ENCODE measurements at places on chromosomes 1 and 21. TPM values are rescaled to one million over a fixed set of nuclear protein-coding genes. Genes with fewer than 3 reads are reported as not detected.
A peak's percentile ranks its signal among the peaks of the same experiment; 100 is the strongest.

GRCh38 chr1:188872376-188872775 lies 1605.3 kb downstream of the BRINP3 start:
- no peaks in the 10 kb centered on the region for H3K4me1 ChIP-seq
- no peak overlapping the region for H3K4me3 ChIP-seq
- no peak overlapping the region for H3K27ac ChIP-seq
- no peak for DNase-seq
- H3K36me3 ChIP-seq, result no peaks in the 10 kb centered on the region

DNA sequence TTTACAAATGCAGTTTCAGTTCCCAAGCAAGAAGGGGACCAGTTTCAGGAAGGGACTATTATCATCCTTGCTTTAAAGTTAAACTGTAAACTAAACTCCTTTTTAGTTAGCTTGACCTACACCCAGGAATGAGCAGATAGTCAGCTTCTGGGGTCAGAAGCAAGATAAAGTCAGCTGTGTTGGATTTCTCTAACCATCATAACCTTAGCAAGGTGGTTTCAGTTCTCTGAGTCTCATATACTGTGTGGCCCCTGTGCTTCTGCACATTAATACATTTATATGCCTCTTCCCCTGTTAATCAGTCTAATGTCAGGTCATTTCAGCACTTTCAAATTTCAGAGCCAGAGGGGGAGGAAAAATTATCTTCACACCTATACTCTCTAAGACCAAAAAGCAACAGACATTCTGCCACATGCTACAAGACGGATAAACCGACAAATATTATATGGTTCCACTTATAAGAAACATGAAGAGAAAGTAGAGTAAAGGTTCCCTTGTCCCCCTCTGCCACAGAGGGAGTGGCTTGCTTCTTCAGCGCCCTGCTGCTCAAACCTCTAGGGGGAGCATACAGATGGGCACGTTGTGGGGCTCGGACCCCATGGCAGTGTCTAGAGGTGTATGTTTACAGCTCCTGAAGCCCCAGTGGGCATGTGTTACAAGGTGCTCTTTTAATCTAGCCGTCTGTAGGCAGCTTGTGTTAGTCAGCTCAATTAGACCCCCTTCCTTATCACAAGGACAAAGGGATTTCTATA lies 89.1 kb downstream of the SMYD3 start:
- peaks cover 15% of the 10 kb centered on the region for H3K36me3 ChIP-seq
- H3K4me1 ChIP-seq, result peaks cover 9% of the 10 kb centered on the region
- H3K4me3 ChIP-seq, result no peak overlapping the region
- H3K27me3 ChIP-seq, result no peaks in the 10 kb centered on the region

- no peak overlapping the region for H3K27ac ChIP-seq
- no peaks in the 10 kb centered on the region for H3K4me1 ChIP-seq
- H3K4me3 ChIP-seq, result no peak overlapping the region
- no peaks in the 10 kb centered on the region for H3K36me3 ChIP-seq
Measured at GRCh38 chr1:152182944-152183361, 23.9 kb upstream of the RPTN start.

DNA sequence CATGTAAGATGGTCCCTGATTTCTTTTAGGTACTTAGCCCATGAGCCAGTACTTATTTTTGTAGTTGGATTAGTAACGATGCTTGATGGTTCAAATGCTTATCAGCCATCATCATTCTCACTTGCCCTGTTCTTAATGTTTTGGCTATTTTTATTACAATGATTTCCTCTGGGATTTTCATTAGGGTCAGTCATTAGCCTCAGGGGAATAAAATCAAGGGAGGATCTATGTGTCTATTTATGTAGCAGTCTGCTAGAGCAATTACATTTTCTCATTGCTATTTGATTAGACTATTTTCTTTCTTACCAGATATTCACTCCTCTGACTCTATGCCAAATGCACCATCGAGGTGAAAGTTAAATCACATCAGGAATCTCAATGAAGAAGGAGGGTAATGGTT lies 10.9 kb upstream of the CCT8 start:
- no peak overlapping the region for H3K27ac ChIP-seq
- H3K36me3 ChIP-seq, result no peaks in the 10 kb centered on the region
- H3K4me1 ChIP-seq, result peaks cover 14% of the 10 kb centered on the region
- H3K4me3 ChIP-seq, result no peak overlapping the region

DNA sequence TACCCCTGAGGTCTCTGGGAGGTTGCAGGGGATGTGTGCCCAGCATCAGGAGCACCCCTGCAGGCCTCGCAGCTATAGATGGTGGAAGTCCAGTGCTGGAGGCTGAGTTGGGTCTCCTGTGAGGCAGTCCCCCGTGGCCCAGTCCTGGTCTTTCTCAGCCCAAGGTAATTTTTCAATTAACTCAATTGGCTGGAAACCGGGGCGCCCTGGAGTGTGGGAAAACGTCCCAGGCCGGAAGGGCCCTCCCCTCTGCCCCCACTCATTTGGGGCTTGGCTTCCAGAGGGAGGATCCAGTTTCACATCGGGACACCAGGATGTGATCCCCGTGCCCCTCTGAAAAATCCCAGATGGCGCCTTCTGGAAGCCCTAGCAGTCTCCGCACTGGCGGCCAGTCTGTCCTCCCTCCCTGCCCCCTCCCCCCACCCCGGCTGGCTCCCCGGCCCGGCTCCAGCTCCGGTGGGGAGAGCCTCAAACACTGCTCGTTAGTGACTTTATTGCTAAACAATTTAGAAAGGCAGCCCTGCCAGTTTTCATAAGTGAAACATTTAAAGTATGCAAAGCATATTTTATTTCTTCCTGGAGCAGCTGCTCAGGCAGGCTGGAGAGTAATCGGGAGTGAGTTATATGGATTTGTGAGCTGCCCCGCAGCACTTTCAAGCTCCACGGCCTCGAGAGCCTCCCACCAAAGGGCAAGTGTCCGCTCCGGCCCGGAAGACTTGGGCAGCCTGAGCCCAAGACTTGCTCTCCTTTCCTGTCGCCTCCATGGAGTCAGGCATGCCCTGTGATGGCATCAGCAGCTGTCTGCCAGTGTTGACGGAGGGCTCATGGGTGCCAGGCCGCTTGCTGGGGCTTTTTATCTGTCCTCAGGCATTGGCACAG lies 208.2 kb upstream of the TMEM51 start:
- H3K36me3 ChIP-seq, result no peaks in the 10 kb centered on the region
- H3K27me3 ChIP-seq, result no peaks in the 10 kb centered on the region
- no peak for DNase-seq

- peaks cover 7% of the 10 kb centered on the region for H3K4me1 ChIP-seq
- H3K4me3 ChIP-seq, result no peak overlapping the region
- DNase-seq, result peak; percentile 29
Measured at GRCh38 chr1:192579010-192579738, 3.6 kb downstream of the RGS1 start.

DNA sequence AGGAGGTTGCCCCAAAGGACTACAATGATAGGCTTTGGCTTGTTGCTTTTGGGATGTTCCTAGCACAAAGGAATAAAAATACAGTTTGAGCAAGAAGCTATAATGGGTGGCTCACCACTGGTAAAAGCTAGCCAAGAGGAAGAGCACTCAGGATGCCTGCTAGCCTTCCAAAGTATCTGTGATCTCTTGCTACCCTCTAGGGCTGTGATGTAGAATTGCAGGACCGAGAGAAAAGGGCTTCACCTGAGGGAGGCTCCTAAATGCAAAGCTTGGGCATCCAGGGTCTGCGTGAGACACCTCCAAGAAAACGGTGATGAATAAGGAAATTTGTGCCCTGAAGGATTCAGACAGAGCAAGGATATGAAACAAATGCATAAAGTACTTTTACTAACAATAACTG lies 17.7 kb downstream of the IVL start:
- no peaks in the 10 kb centered on the region for H3K36me3 ChIP-seq
- H3K27ac ChIP-seq, result no peak overlapping the region
- no peak overlapping the region for H3K4me3 ChIP-seq
- peaks cover 25% of the 10 kb centered on the region for H3K27me3 ChIP-seq
- no peak for DNase-seq
- no peaks in the 10 kb centered on the region for H3K4me1 ChIP-seq

GRCh38 chr1:199282751-199283305 lies 644.0 kb downstream of the PTPRC start:
- no peaks in the 10 kb centered on the region for H3K27me3 ChIP-seq
- peaks cover 4% of the 10 kb centered on the region for H3K36me3 ChIP-seq
- no peak for DNase-seq

DNA sequence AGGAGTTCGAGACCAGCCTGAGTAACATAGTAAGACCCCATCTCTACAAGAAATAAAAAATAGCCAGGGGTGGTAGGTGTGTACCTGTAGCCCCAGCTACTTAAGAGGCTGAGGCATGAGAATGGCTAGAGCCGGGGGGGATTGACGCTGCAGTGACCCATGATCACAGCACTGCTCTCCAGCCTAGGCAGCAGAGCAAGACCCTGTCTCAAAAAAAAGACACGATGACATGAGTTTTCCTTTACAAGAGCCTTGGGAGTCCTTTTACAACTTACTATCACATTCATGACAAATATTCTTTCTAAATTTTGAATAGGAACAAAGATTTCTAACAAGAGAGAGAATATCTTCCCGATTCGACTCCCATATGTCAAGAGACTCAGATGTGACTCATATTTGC lies 3.3 kb upstream of the BRWD1 start:
- H3K27me3 ChIP-seq, result peaks cover 4% of the 10 kb centered on the region
- peaks cover 69% of the 10 kb centered on the region for H3K4me1 ChIP-seq
- no peaks in the 10 kb centered on the region for H3K36me3 ChIP-seq
- DNase-seq, result no peak
- no peak overlapping the region for H3K27ac ChIP-seq
- H3K4me3 ChIP-seq, result no peak overlapping the region

DNA sequence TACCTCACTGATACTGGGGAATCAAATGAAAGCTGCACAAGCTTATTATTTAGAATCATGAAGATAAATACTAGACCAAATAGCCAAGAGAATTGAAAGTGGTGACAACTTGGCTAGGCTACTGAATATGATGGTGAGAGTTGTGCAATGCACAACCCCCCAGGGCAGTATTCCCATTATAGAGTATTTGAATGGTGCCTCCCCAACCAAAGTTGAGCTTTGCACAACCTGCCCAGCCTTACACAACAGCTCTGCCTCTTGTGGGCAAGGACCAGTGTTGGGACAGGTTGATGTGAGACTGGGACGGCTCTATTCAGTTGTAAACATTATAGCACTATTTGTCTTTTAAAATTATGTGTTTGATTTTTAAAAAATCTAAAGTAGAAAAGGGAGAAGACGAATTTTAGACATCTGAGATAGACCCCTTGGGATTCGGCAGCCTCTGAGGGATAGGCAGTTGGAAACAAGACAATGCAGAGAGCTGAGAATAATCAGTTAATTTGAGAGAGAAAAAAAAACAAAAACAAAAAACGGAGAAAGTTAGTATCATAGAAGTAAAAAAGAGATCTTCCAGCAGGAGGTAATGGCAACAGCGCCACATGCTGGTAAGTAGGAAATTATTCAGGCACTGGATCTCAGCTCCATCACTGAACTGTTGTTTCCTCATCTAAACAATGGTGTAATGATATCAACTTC lies 91.0 kb upstream of the KCNA3 start:
- H3K27ac ChIP-seq, result peak overlapping the region; percentile 62
- peaks cover 5% of the 10 kb centered on the region for H3K4me1 ChIP-seq
- DNase-seq, result peak; percentile 44
- no peak overlapping the region for H3K4me3 ChIP-seq
- H3K27me3 ChIP-seq, result peaks cover 39% of the 10 kb centered on the region

DNA sequence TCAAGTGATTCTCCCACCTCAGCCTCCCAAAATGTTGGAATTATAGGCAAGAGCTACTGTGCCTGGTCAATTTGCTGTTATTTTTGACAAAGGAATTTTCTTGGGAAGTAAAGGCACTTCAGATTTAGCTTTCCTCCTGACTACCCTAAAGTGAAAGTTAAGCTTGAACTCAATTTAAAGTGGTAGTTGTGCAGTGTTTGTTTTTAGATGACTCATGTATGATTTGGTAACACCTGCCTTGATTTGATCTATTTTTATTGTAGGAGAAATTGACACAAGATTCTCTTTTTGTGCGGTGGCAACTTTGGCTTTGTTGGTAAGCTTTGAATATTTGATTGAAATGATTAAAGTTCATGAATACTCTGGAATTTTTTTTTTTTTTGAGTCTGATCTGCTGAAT lies 5.0 kb downstream of the RABGGTB start:
- no peaks in the 10 kb centered on the region for H3K27me3 ChIP-seq
- peak overlapping the region; percentile 15 for H3K4me3 ChIP-seq
- no peak for DNase-seq
- no peak overlapping the region for H3K27ac ChIP-seq
- H3K36me3 ChIP-seq, result peaks cover 30% of the 10 kb centered on the region

DNA sequence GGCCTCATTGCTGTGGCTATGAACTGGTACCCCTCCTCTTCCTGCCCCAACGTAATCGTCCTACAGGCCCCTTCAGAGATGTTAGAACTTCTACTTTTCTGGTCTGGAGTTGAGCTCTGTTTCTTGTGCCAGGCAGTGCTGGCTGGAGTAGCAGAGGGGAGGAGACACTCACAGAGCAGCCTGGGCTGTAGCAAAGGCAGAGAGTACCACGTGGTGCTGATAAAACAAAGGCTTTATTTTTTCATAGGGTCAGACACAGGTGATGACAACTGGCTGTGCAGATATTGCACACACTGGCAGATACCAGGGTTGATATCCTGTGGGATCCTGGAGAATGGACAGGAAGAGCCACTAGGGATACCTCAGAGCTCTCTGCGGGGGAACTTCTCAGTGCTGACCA lies 23.2 kb downstream of the CRCT1 start:
- H3K27me3 ChIP-seq, result peaks cover 16% of the 10 kb centered on the region
- H3K4me1 ChIP-seq, result no peaks in the 10 kb centered on the region
- DNase-seq, result no peak
- H3K27ac ChIP-seq, result no peak overlapping the region
- H3K36me3 ChIP-seq, result no peaks in the 10 kb centered on the region
- H3K4me3 ChIP-seq, result no peak overlapping the region

- no peaks in the 10 kb centered on the region for H3K27me3 ChIP-seq
- H3K36me3 ChIP-seq, result no peaks in the 10 kb centered on the region
- peak overlapping the region; percentile 83 for H3K27ac ChIP-seq
- H3K4me1 ChIP-seq, result peaks cover 46% of the 10 kb centered on the region
Measured at GRCh38 chr1:24764848-24765247, 19.6 kb downstream of the CLIC4 start.

GRCh38 chr1:71921935-71922559 lies 360.3 kb downstream of the NEGR1 start:
- no peaks in the 10 kb centered on the region for H3K4me1 ChIP-seq
- DNase-seq, result no peak
- no peak overlapping the region for H3K27ac ChIP-seq
- no peaks in the 10 kb centered on the region for H3K27me3 ChIP-seq
- H3K4me3 ChIP-seq, result no peak overlapping the region

- peaks cover 4% of the 10 kb centered on the region for H3K4me1 ChIP-seq
- no peak overlapping the region for H3K27ac ChIP-seq
- H3K4me3 ChIP-seq, result no peak overlapping the region
- peaks cover 6% of the 10 kb centered on the region for H3K36me3 ChIP-seq
Measured at GRCh38 chr1:63618011-63618410, 24.8 kb downstream of the PGM1 start.

GRCh38 chr1:2929335-2929734 lies 91.9 kb upstream of the ACTRT2 start:
- no peak overlapping the region for H3K27ac ChIP-seq
- H3K4me3 ChIP-seq, result no peak overlapping the region
- no peak for DNase-seq
- no peaks in the 10 kb centered on the region for H3K36me3 ChIP-seq
- no peaks in the 10 kb centered on the region for H3K4me1 ChIP-seq
- no peaks in the 10 kb centered on the region for H3K27me3 ChIP-seq

NCDN gene
- 5.7 TPM for polyA plus RNA-seq

GPR52 gene
- polyA plus RNA-seq, result not detected

ADCY10 gene
- polyA plus RNA-seq, result not detected

TAS1R1 gene
- not detected for polyA plus RNA-seq

TMEM269 gene
- polyA plus RNA-seq, result not detected

NR0B2 gene
- not detected for polyA plus RNA-seq

SARS1 gene
- polyA plus RNA-seq, result 72.7 TPM

BSND gene
- polyA plus RNA-seq, result not detected

WNT4 gene
- not detected for polyA plus RNA-seq

DENND2C gene
- 0.20 TPM for polyA plus RNA-seq

MTARC1 gene
- 0.35 TPM for polyA plus RNA-seq

SKI gene
- polyA plus RNA-seq, result 0.95 TPM

PIP5K1A gene
- 20.4 TPM for polyA plus RNA-seq

AMY1C gene
- polyA plus RNA-seq, result not detected

MINDY1 gene
- 2.4 TPM for polyA plus RNA-seq

All from naive B cell (primary cell).